Right renal cortex interstitium (tissue), 3 donors: ENCODE measurements at places on chromosomes 11 and 22.

- DNase-seq, result no peak
Observed at GRCh38 chr22:35313311-35314121, 13.8 kb downstream of the TOM1 start.

- no peak for DNase-seq
Observed at GRCh38 chr11:12764187-12764914, 90.1 kb downstream of the TEAD1 start.

GRCh38 chr11:68315171-68315920 is 3.0 kb downstream of the LRP5 start:
- DNase-seq, result no peak

- DNase-seq, result no peak
Observed at GRCh38 chr11:90341986-90342385, 119.1 kb upstream of the CHORDC1 start.

DNA sequence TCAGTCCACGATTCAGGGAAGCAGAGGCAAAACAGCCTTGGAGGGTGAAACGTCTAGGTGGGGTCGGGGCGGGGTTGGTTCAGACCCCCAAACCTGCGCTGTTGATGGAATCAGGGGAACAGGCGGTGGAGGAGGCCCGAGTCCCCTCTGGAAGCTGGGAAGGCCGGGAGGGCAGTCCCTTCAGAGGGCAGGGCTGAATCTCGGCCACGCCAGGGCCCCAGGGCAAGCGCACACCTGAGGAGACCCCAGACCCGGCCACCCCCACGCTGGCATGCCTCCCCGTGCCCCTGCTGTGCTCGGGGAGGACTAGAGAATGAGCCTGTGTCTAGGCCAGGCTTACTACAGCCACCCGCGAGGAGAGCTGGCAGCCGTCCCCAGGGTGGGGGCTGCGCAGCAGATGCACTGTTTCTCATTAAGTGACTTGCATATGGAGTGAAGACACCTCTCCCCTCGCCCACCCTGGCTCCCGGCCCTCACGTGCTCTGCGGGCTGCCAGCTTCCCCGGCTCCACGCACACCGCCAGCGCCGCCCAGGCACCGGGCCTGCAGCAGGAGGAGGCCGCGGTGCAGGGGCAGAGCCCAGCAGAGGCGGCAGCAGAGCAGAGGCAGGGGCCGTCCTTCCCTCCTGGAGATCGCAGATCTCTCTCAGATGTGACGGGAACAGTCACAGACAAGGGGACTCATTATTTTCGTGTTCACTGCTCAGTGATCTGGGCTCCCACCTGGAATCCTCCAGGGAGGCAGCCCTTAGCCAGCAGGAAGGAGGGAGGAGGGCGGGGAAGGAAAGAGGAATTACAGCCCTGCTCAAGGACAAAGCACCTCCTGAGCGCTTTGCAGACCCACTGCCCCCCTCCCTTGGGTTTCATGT is 47.1 kb upstream of the OPCML start:
- DNase-seq, result no peak

- DNase-seq, result no peak
Observed at GRCh38 chr11:68371171-68372041, 59.0 kb downstream of the LRP5 start.

DNA sequence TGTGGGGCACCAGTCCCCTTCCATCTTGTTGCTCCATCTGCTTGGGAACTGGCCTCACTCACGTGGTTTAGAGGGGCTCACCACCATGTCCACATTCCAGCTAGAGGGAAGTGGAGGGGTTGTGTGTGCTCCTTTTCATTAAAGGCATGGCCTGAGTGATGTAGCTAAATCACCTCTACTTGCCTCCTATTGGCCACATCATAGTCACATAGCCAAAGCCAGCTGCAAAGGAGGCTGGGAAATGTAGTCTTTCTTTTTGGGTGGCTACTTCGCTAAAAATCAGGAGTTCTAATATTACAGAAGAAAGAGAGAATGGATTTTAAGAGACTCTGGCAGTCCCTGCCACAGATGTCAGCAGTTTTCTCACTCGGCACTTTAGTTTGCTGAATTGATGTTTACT is 63.0 kb upstream of the ALX4 start:
- DNase-seq, result no peak

DNA sequence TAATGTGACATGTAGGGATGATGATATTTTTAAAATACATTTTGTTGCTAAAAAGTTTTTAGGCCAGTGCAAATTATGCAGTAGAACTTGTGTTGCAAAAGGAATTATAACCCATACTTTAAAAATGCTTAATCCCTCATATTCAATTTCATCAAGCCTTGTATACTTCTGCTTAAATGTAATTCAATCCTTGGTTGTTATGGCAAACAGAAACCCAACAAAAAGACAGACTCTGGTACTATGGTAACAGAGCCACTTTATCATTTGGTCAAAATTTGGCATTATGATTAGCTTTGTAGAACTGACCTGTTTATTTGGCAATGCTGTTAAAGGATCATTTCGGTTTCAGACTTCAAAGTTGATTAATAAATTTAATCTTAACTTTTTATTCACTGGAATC is 284.8 kb downstream of the TMEM135 start:
- no peak for DNase-seq

DNA sequence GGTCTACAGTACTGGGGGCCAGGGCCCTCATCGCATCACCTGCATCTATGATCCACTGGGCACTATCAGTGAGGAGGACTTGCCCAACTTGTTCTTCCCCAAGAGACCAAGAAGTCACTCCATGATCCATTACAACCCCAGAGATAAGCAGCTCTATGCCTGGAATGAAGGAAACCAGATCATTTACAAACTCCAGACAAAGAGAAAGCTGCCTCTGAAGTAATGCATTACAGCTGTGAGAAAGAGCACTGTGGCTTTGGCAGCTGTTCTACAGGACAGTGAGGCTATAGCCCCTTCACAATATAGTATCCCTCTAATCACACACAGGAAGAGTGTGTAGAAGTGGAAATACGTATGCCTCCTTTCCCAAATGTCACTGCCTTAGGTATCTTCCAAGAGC is 3.8 kb upstream of the PPFIBP2 start:
- DNase-seq, result no peak

- no peak for DNase-seq
Observed at GRCh38 chr22:23549198-23549595, 30.9 kb downstream of the IGLL1 start.

DNA sequence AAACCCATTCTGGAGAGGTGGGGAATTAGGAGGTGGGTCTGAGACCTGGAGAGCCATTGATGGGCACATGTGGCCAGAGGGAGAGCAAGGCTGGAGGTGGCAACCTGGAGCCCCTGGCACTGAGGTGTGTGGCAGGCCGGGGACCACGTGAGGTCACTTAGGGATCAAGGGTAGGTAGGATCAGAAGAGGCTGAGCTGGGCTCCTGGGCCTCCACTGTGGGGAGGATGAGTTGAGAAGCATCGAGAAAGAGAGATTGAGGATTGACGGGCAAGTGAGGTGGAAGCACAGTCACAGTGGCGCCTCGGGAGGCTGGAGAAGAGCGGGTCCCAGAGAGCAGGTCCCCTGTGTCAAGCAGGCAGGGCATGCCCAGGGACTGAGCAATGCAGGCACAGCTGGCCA is 4.1 kb downstream of the GNAZ start:
- DNase-seq, result no peak

DNA sequence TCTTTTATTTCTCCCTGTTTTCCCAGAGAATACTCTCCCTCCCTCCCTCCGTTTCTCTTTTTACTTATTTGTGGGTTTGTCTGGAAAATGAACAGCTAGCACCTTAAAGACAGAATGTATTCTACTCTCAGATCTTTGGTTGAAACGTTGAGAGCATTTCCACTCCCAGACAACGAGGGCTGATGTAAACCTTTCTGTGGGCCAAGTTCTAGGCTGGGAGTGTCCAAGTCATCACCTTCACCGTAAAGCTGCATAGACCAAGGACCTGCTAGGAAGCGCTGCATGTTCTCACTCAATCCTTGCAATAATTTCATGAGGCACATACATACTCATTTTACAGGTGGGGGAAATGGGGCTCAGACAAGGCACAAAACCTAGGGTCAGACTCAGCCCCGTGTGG is 32.4 kb downstream of the MYH9 start:
- no peak for DNase-seq

DNA sequence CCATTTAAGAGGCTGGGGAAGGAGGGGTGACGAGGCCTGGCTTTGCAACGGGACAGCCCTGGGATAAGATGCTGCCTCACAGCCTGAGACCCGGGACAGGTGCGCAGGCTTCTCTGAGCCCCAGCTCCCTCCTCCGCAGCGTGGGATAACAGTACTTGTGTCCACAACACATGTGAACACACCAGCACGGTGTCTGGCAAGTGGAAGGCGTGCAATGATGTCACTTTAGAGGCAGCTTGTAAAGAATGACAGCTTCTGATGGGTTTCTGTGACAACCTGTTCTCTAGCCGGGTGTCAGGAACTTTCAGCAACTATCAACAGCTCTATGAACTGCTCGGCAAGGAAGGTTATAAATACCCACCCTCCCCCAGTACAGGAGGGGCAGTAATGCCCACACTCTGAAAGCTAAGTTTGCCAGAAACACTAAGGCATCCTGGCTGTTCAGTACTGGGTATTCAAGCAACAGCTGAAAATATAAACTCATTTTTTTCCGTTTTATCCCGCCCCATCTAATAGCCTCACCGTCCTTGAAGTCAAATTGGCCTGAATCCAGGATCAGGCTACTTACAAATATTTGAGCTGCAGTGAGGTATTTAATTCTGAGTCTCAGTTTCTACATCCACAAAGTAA is 59.7 kb downstream of the MYH9 start:
- DNase-seq, result no peak

DNA sequence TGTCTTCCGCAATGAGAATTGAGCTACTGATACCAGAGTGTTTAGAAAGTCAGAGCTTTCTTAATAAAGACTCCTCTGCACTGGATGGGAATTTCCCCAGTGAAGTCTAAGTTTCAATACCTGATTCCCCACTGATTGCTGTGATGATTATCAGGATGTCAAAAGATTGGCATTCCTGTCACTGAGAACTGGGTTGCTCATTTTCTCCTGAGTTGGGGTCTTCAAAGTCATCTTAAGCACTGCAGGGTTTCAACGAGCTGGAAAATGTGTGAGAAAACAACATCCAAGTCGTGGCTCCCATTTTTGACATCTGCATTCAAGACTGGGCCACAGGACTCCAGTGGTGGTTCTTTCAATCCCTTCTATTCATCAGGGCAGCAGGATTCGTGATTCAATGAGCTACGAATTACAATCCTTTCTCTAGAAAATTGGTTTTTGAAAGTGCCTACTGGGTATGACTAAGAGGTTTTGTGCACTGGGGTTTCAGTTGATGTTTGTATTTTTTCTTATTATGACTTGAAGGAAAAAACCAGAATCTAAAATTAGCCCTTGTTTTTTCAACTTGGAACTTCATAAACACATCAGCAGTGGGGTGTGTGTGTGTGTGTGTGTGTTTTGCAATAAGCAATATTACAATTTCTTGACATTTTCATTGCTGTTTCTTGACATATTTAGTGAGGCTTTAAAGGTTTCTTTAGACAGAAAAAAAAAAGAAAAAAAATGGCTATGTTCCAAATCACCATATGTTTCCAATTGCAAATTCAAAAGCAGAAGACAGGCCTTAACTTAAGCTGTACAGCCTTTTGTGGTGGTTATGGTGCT is 233.0 kb downstream of the FAM76B start:
- peak; percentile 70 for DNase-seq

DNA sequence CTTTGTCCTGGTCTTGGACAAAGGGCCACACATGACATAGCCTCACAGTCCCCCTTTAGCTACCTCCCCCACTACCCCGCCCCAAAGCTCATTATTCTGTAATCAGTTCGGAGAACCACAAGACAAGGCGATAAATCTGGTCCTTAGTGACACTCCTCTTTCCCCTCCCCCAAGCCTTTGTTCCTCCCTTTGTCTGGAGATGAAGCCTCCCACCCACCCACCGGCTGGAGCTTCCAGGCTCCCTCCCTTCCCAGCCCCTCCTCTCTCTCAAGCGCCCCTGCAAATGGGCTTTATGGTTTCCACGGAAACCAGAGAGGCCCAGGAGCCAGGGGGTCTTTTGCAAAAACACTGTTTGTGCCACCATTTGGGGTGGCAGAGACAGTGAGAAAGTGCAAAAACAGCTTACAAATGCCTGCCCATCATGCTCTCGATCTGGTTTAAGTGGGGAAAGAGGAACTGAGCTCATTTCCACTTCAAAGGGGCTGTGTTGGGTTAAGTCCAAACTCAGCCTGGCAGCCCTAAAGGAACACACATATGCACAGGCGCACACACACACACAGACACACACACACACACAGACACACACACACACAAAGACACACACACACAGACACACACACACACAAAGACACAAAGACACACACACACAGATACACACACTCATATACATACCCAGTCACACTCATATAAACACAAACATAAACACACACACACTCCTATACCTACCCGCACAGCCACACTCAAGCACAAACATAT is 23.5 kb downstream of the APLNR start:
- DNase-seq, result no peak

DNA sequence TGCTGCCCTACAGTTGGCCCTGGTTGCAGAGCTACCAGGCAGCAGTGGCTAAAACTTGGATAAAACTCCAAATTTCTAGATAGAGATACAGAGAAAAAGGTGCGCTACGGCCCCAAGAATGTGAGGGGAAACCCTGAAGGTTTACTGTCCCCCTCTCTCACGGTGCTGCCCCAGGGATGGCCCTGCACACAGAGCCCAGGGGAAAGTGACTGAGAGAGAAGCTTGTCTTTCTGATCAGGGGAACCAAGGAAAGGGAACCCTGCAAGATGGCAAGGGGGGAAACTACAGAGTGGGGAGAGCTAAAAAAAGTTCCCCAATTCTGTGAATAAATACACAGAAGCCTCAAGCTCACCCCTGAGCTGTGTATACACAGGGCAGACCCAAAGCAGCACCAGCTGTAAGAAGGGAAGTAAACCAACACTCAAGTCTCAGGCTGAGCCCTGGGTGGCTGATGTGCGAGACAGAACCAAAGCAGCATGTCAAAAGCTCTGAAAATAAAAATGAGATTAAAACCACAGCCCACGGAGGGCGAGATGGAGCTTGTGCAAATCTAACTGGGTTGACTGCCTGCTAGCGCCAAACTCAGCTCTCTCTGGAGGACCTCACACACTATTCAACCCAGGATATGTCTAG is 22.1 kb downstream of the GNB1L start:
- no peak for DNase-seq

GRCh38 chr11:98564881-98565280 is 455.9 kb upstream of the CNTN5 start:
- DNase-seq, result no peak

DNA sequence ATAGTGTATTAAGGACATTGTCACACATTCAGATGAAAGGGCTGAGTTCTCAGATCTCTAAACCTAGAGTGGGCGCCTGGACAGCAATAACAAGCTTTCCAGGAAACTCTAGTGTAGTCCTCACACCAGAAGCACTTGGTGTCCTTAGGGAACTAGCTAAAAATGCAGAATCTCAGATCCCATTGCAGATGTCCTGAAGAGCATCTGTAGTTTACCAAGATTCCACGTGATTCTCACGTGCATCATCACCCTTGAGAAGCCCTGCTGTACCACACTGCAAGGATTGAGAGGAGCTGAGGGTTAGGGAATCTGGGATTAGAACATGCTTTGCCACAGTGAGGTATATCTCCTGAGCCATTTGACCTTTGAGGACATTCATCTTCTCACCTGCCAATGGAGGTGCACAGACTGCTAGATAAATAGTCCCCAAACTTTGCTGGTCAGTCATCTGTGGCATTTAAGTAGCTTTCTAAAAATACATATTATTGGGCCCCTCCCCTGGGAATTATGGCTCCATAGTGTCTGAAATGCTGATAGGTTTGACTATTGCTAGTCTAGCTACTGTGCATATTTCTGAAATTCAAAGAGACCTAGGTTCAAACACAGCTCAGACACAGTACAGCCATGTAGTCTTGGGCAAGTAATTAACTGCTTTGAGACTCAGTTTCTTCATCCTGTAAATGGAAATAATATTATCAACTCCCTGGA is 1068.9 kb downstream of the OPCML start:
- no peak for DNase-seq
